Body of pancreas (tissue), 4 donors: ENCODE measurements at places on chromosomes 13 and 19.

- DNase-seq, result no peak
Measured at GRCh38 chr13:90454002-90454636, 893.4 kb upstream of the MIR17HG start.

DNA sequence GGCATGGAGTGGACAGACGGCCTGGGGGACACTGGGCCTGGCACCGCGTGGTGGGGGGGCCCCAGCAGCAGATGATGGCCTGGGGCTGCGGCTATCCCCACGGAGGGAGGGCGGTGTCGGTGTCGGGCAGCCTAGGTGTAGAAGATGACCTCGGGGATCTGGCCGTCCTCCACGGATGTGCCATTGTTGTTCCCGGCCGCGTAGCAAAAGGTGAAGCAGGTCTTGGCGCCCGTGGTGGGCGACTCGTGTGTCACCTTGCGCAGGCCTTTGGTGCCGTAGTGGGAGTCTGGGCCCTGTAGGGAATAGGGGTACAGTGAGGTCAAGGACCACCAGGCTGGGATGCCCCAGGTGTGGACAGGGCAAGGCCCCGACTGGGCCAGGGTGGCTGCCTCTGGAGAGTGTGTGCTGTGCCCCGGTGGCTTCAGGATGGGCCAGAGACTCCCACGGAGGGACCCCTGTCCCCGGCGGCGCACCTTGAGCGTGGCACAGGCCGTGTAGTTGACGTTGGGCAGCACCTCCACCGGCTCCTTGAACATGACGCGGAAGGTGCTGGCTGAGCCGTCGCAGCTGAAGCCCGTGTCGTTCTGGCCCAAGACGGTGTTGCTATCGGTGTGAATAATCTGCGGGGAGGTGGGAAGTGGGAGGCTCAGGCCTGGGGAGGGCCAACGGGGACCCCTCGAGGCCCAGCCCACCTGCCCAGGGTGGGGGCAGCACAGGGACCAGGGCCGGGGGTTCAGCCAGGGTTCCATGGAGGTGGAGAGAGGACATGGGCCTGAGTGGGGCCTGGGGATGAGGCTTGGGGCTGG lies 29.0 kb downstream of the BTBD2 start:
- no peak for DNase-seq

- DNase-seq, result no peak
Measured at GRCh38 chr19:29871143-29871542, 59.4 kb downstream of the CCNE1 start.

- DNase-seq, result no peak
Measured at GRCh38 chr19:5984600-5984999, 6.7 kb upstream of the RANBP3 start.

DNA sequence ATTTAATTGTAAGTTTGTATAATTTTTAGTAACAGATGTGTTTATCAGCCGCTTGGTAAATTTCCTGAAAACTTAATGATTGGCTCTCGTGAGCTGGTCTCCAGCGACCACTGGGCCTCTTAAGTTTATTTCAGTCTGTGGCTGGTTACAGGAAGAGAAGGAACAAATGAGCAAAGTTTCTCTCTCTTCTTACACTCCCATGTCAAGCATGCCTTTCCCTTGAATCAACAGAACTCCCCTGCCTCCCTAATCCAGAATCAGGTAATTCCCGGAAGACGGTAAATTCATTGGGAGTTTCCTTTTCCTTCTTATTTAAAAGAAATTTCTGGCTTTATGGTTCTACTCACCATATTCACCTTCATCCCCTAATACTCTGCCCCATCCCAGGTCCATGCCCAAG lies 52.5 kb upstream of the POMP start:
- no peak for DNase-seq

DNA sequence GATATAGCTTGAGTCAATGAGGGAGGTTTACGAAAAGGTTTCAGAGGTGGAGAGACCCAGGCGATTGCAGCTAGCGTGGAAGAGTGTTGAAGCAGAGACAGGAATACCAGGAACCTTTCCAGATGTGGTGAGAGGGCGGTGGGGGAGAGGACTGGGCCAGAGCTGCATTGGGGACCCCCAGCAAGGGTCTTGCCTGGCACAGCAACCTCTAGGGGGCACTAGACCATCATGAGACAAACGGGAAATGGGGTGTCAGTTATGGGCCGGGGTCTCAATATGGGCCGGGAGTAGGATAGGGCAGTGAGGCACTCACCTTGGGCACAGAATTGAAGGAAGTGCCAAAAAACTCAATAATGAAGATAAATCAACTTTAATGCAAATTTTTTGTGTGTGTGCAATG lies 2.1 kb upstream of the LRP3 start:
- no peak for DNase-seq

- no peak for DNase-seq
Measured at GRCh38 chr19:17341386-17341785, 4.0 kb downstream of the GTPBP3 start.

DNA sequence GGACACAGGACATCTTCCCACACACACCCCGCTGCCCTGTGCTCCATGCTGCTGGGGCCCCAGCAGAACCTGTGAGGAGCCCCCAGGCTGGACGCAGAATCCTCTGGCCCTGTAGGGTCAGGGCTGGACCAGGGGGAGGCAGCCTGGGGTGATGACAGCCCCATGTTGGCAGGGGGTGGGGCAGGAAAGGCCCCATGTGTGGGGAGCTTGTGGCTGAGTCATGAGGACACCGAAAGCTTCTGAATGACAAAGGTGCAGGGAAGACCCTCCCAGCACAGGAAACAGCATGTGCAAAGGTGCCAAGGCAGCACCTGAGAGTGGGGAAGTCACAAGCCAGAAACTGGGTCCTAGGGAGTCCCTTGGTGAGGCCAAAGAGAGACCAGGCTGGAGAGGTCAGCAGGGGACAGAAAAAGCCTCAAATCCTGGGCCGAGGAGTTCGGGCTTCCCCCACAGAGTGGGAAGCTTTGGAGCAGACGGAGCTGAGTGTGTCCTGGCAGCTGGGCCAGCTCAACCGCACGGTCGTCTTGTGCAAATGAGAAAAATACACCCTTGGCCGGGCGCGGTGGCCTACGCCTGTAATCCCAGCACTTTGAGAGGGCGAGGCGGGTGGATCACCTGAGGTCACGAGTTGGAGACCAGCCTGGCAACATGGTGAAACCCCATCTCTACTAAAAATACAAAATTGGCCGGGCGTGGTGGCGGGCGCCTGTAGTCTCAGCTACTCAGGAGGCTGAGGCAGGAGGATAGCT lies 17.5 kb downstream of the ATP8B3 start:
- no peak for DNase-seq

DNA sequence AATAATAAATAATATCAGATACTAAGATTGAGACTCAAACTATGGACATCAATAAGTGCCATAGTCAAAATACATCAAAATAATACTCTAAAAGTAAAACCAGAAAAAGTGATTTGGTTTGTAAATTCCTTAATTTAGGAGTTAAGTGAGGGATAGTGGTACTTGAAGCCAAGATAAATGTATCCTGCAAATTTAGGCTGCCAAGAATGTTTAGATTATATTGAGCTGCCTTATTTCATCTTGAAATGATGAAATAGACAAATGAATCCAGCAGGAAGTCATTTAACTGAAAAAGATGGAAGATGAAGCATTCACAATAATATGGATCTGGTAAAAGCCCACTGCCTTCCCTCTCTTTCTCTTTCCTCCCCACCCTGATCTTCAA lies 112.3 kb downstream of the LRCH1 start:
- DNase-seq, result no peak

DNA sequence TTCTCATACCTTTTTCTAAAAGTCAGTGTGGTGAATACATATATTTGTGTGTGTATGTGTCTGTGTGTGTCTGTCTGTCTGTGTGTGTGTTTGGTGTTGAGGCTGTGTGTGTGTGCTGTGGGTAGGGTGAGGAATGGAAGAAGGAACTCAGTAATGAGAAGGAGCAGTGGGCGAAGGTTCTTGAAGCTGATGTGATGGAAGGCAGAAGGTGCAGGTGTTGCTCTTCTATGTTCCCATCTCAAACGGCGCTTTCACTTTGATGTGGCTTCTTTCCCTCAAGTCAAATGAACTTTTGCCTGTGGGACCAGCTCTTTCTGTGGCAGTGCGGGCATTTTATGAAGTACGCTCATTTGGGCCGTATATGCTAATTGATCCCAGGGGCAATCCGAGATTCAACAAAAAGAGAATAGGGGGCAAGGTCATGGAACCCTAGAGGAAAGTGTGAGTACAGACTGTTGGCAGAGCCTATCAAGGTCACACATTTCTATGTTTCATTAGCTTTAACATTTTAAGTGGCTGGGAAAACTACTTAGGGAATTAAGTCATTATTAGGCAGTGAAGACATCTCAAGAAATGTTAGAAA lies 15.2 kb downstream of the BIVM start:
- no peak for DNase-seq

DNA sequence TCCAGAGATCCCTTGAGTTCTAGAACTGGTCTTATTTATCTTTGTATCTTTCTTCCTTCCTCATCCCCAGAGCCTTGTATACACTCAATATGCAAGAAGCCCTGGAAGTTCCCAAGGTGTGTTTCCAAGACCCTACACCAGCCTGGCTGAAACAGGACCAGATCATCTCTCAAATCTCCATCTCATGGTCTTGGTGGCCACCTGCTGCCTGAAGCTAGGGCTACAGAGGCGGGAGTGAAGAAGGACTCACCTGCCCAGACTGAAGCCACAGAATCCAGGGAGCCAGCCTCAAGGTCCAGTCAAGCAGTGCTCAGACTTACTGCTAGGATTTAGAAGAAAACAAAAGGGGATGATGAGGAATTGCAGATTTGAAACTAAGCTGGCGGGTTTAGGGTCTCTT lies 6.1 kb upstream of the CYSLTR2 start:
- peak; percentile 38 for DNase-seq

- DNase-seq, result no peak
Measured at GRCh38 chr19:43699506-43700394, 16.1 kb upstream of the IRGC start.

DNA sequence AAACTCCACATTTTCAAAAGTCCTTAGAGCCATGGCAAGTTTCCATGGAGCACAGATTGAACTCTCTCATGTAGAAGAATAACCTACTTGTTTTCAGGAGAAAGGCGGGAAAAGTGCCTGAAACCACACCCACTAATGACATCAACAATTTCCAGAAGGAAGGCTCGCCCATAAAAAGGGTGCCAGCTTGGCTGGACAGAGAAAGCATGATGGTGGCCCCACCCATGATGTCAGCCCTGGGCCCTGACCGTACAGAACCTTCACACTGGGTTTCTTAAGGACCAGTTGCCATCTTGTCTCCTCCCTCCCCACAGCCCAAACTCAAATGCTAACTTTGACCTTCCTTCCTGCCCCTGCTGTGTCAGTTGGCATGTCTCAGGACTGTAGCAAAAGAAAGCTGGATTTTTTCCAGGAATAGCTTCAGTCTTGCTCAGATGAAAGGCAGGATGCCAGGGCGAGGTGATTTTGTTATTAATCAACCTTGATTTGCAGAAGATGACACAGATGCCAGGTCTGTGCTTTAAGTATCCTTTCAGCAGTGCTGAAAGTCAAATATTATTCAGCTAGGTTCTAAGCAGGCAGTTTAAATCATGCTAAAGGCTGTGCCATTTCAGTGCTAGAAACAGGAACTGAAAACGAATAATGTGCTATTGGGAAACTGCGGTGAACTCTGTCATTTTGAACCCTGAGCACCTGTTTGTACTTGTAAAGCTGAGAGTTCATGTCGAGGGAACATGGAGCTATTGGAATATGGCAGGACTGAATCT lies 89.5 kb upstream of the RFC3 start:
- DNase-seq, result peak; percentile 29

- DNase-seq, result no peak
Measured at GRCh38 chr13:105878119-105878700, 657.3 kb downstream of the EFNB2 start.

DNA sequence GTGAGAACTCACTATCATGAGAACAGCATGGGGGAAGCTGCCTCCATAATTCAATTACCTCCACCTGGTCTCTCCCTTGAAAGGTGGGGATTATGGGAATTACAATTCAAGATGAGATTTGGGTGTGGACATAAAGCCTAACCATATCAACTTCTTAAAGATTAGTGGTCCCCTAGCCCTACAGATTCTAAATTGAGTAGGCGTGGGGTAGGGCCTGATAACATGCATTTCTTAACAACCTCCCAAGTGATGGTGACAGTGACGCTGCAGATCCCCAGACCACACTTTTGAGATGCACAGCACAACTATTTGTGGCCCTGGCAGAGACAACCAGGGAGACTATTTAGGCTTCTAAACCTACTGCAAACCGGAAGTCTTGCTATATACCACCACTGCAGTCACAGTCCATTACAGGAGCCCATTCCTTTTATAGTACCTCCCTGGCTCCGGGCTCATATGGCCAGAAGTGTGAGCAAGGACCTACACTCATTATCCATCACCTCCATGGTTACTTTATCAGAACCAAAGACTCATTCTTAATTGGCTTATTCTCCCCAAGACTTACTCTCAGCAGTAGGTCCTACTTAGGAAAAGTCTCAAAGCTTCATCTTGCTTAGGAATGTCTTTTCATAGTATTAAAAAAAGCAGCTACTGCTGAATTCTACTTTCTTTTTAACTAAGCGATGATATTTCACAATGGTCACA lies 2.1 kb upstream of the DPY19L3 start:
- no peak for DNase-seq

DNA sequence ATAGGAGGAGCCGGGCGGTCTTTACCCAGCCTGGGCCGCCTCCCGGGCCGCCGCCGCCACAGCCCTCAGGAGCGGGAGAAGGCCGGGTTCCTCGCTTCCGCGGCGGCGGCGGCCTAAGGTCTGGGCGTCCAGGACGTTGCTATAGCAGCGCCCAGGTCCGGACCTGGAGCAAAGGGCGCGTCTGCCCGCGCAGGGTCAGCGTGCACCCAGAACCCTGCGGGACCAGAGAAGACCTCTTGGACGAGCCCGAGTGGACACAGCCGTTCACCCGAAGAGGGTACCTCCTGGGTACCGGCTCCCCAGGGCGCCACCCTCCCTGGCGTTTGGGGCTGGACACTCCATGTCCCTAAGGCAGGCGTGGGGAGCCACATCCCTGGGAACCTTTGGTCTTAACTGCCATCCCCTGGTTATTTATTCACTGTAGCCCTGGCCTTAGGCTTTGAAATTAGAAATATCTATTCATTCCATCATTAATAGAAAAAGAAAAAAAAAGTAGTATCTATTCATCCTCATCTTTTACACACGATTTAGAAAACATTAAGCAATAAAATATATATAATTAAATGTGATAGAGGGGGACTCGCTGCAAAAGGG lies 2.4 kb downstream of the DZIP1 start:
- DNase-seq, result peak; percentile 43

DNA sequence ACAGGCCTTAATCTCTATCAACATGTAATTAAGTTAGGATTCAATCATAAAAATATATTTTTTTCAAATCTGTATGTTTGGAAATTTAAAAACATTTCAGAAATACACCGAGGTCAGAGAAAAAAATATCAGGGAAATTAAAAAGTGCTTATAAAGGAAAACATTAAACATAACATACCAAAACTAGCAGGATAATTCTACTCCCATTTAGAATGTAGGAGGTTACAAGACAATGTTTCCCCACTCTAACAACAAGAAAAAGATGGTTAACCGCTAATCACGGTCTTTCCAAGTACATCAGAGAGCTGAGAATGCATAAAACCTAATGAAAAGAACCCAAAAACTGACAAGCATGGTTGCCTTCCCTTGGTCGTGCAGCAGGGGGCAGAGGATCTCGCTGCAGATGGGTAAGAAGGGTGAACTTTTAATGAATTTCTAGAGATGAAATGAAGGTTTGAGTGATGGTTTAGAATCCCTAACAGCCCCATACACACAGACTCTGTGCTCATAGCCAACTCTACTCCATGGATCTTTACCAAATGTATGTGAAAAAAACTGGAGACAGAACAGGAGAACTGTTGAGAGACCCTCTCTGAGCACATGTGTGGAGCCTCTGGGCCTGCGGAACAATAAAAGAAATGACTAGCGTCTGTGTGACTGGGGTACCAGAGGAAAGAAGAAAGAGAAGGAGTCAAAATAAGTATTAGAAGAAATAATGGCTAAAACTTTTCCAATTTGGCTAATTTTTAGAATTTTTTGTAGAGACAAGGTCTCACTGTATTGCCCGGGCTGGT lies 51.3 kb upstream of the LSM14A start:
- DNase-seq, result peak; percentile 30
